Activated CD4-positive, alpha-beta T cell treated with anti-CD3 and anti-CD28 coated beads for 4 hours (primary cell): ENCODE measurements at places on chromosomes 3 and 15.

DNA sequence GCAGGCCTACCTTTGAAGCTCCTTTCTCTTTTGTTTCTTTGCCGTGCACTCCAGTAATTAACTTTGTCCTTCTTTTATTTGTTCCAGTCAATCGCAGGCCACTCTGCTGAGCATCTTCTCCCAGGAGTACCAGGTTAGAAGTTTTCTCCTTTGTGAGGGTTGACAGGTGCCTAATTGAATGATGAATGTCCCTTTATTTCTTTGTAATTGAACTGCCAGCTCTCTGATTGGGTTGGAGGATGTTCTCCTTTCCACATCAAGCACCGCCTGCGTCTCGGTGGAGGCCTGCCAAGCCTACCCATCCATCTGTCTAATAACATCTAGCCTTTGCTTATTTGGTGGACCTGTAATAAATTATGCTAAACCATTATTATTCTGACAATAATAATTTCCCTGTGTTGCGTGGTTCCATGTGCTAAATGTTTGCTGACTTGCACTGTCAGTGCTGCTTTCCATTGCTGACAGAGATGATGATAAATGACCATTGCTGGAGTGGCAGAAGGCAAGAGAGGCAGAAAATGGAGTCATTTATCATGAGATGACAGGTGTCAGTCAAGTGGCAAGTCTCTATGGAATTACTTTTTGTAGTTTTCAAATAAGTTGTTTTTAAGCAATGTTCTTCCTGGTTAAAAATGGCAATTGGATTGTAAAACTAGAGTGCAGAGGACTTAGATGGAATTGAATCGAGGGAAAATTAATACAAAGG, 64.9 kb downstream of the CDIN1 start:
- no peak for DNase-seq

DNA sequence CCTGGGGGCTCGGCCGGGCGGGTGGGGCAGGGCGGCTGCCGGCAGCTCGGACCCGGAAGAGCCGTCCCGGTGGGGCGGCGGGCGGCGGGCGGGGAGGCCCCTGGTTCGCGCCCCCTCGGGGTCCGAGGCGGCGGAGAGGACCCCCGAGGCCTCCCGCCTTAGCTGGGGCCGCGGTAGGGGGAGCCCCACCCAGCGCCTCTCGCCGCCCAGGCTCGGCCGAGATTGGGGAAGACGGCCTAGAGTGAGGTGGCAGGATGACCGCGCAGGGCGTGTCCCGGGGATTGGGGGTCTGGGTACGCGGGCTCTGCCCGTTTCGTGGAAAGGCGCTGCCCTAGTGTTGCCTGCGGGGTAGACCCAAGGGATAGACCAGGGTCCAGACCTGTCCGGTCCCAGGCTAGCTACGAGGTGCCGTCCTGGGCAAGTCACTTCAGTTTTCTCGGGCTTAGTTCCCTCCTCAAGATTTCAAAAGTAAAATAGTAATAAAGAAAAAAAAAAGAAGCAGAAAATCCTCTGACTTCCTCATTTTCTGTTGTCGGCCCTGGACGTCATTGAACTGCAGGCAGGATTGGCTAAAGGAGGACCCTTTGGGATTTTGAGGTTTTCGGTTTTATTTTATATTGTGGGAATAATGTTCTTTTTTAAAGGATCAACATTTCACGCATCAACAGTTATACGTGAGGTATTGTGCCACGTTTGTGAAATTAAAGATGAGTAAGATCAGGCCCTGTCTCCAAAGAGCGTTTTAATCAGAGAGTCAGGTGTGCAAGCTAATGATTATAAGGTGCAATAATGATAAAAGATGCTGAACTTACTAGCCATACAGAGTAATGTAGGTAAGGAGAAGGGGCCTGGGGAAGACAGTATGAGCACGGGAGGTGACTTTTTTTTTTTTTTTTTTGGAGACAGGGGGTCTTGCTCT, 679 bp downstream of the IQGAP1 start:
- peak; percentile 38 for DNase-seq

- no peak for DNase-seq
These were observed 364.5 kb upstream of the EPHA3 start for GRCh38 chr3:88742674-88743507.

DNA sequence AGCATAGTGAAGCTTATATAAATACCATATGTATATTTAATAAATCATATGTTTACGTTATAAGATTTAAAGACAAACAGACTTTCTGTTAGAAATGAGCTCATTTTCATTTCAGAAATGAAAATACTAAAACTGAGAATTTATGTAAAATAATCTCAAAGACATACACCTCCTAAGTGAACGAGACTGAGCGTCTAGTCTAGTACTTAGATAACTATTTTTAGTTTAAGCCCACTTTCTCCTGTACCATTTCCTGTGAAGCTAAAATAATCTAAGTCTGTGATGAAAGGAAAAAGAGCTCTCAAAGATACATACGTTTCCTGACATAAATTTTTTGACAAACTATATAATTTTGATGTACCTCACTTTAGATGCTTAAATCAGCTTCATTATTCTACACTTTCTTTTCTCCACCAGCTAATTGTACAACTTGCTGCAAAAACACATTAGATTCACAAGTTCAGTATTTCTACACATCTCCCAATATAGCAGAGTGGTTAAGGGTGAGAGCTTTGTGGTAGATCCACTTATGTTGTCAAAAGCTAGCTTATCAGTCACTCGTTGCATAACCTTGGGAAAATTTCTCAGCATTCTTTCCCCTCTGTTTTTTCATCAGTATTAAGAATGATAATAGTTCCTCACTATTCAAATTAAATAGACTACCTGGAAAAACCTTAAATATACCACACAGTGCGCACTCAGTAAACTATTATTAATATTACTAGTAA, 703.0 kb downstream of the PLOD2 start:
- no peak for DNase-seq

- no peak for DNase-seq
These were observed 95.0 kb downstream of the LRTM1 start for GRCh38 chr3:54832876-54833275.

GRCh38 chr15:90154861-90155626, 46.1 kb upstream of the SEMA4B start:
- no peak for DNase-seq

- DNase-seq: no peak
These were observed 64.4 kb upstream of the FLNB start for GRCh38 chr3:57943525-57944495.

GRCh38 chr3:116877968-116878367, 168.4 kb downstream of the TUSC7 start:
- no peak for DNase-seq

DNA sequence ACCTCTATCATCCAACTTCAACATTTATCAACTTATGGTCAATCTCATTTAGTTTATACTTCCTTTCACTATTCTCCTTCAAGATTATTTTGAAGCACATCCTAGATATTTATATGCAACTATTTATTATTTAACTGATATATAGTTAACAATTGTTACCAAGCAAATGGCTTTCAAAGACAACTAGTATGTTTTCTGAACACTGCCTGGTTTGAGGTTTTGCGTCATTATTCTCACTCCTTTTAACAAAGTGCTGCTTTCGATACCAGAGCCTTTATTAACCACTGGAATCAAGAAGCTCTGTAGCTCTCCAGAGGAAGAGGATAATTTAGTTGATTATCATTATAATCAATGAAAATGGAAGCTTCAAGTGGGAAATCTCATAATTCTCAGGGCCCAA, 19.6 kb downstream of the ZIC1 start:
- no peak for DNase-seq

DNA sequence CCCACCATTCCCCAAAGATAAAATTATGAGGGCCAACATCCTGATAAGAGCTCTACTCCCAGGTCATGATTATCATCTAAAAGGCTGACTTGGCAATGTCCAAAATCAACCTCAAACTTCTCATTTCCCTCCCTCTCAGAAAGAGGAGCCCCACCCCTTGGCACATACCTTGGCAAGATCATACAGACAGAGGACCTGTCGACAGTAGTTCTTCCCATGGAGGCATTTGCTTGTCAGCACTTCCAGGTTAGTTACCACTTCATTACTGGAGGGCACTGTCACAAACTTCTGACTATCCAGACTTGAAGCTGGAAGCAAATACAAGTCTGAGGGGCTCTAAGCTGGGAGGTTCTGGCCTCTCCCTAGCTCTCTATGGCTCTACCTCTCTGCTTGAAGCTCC, 37.8 kb downstream of the EIF3J start:
- no peak for DNase-seq

- no peak for DNase-seq
These were observed 132.6 kb downstream of the PLD1 start for GRCh38 chr3:171677706-171678105.

- DNase-seq: no peak
These were observed 93.8 kb downstream of the DNASE1L3 start for GRCh38 chr3:58116985-58117384.

DNA sequence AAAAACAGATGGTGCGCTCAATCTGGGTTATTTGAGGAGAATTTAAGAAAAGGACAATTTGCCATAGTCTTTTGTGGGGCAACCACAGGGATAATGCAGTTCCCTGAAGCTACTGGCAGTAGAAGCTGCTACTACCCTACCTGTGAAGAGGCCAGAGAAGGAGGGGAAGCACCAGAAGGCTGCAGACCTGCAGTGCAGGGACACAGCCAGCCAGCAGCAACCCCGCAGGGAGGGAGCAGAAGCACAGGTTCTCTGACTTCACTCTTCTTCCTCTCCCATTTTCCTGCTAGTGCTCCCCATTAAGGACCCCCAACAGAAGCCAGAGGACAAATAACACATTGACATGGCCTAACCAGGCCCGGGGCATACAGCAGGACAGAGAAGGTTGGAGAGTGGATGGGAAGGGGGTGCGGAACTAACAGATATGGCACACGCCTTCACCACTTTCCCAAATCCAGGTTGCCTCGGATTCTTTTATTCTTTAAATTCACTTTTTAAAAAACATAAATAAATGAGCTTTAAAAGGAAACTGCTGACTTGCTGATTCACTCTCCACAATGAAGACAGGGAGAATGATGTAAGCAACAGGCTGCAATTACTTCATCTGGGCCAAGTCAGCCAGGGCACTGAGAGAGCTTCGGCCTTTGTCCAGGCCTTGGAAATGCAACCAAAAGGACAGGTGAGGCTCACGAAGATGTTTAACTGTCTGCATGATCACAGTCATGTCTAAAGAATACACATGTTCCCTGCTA, 30.1 kb downstream of the POPDC2 start:
- DNase-seq: no peak

DNA sequence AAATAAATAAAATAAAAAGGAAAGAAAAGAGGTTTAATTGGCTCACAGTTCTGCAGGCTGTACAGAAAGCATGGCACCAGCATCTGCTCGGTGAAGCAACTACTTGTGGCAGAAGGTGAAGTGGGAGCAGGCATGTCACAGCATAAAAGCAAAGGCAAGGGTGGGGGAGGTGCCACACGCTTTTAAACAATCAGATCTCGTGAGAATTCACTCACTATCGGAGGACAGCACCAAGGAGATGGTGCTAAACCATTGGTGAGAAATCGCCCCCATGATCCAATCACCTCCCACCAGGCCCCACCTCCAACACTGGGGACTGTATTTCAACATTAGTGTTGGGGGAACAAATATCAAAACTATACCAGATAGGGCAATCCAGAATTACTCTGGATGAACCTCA, 15.3 kb downstream of the SCG3 start:
- no peak for DNase-seq

GRCh38 chr3:140470211-140470610, 207.7 kb upstream of the TRIM42 start:
- no peak for DNase-seq

GRCh38 chr3:65748326-65748725, 290.4 kb downstream of the MAGI1 start:
- DNase-seq: no peak

- no peak for DNase-seq
These were observed 1051.8 kb upstream of the CFAP20DC start for GRCh38 chr3:60101621-60102020.

- no peak for DNase-seq
These were observed 60.9 kb upstream of the CCNL1 start for GRCh38 chr3:157220883-157221282.
